ENCODE measurements at places on chromosomes 3 and 15.

GRCh38 chr3:112751564-112752512 is 94.8 kb downstream of the CD200R1L start:
- DNase-seq = no peak

DNA sequence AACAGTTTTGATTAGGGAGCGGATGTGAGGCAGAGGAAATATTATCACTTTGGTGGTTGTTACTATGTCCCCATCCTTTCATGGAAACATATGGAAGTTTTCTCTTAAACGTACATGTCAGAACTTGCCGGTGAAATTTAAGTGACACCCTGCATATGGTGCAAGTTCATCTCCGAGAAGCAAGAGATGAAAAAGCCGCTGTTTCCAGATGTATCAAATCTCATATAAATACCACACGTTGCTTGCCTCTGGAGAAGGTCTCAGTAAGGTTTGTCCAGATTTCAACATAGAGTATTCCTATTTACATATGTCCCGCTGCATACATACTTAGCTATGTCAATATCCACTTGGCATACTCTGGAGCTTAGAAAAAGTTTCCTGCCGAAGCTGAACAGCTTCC is 172.2 kb upstream of the ICE2 start:
- no peak for DNase-seq

DNA sequence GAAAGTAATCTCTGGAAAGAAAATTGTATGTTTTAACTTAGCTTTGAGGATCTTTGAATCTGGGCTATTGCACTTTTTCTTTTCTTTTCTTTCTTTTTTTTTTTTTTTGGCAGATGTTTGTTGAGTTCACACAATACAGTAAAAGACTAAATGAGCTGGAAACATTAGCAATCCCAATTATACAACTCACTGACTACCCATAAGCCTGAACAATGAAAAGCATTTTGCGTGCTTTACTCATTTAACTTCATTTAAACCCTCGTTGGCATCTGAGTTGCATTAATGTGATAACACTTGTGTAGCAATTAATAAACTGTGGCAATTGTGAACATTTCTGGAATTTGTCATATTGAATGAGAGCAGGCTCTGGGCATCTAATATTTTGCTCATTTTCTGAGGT is 269.4 kb upstream of the RBMS3 start:
- no peak for DNase-seq

- DNase-seq = no peak
Observed at GRCh38 chr3:48952510-48953118, 34.0 kb downstream of the ARIH2 start.

- no peak for DNase-seq
Observed at GRCh38 chr15:100931143-100931890, 12.2 kb downstream of the LRRK1 start.

Data from BJ (cell line).